AG08395 (cell line): ENCODE measurements at places on chromosomes 11 and 22.

- no peak for DNase-seq
Measured at GRCh38 chr11:46874586-46874985, 28.5 kb upstream of the CKAP5 start.

- no peak for DNase-seq
Measured at GRCh38 chr11:34755671-34756070, 134.8 kb downstream of the EHF start.

DNA sequence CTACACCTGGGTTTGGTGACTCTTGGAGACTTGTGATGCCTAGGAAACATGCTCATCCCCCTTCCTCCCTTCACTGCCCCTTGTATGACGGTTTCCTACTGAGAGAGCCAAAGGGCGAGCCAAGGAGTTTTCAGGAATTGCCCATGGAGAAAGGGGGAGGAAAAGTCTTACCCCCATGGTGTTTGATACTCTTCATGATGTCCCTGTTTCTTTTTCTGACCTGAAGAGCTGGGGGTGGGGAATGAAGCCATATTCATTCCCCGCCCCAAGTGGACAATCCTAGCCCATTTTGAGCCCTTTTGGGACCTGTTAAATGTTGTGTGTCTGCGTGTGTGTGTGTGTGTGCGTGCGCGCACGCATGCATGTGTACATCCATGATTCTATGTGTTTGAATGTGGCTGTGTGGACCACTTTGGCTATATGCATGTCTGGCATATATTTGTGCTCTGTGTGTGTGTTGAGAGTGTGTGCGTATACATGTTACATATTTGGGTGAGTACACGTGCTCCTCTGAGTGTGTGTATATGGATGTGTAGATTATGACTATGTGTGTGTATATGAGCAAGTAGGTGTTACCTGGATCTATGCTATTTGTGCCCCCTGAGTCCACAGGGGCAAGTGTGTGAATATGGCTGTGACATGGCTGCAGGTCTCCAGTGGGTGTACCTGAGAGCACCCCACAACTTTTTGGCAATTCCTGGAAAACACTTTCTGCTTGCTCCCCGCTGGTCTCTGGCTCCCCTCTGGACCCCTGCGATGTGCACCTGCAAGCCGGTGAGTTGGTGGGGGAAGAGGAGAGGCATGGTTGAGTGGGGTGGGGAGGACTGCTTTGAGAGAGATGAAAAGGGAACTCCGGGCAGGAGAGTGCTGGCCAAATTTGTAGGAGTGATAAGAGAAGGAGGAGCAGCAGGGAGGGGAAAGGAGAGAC lies 24.6 kb downstream of the OTOG start:
- DNase-seq: no peak

DNA sequence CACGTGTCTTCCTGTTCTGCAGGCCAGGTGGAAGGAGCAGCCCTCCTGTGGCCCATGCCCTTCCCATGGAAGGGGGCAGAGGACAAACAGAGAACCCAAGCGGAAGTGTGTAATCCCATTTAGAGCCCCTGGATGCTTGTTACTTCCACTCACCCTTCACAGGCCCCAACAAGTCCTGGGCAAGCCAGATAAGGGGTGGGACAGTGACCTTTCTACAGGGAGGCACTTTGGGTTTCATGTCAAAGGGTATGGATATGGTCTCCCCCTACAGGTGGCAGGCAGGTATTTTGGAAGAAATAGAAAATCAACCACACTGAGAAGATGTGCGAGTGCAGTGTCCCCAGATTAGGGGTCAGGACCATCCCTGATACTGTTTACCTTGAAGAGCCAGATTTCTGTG lies 11.4 kb downstream of the MPEG1 start:
- no peak for DNase-seq

DNA sequence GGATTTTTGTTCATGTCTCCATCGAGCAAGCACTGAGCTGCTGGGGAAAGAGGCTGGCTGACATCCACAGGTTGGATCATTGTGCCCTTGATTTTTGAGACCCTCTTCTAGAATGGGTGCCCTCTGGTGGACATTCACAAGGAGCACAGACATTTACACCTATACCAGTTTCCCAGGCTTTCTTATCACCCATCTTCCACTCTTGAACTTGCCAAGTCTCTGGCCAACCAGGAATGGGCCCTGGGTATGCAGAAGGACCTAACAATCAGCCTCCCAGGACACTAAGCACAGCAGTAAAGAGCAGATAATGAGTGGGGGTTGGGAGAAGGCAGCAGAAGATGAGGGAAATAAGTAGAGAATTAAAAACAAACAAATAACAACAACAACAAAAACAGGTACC lies 5.7 kb upstream of the INTS4 start:
- peak; percentile 66 for DNase-seq

DNA sequence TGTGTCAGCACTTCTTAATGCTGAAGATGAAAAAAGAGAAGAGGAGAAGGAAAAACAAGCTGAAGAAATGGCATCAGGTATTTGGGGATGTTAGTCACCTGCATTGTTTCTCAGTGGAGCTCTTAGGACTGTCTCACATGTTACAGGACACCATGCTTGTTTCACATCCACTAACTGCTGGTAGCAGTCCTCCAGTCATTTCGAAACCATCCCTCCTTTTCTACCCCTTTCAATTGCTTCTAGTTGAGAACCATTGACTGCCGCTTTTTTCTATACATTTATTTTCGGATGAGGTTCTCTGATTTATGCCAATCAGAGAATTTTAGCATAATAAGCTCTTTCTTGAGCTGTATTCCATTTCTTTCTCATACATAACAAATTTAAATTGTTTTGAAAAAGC lies 21.5 kb downstream of the BIRC2 start:
- no peak for DNase-seq

DNA sequence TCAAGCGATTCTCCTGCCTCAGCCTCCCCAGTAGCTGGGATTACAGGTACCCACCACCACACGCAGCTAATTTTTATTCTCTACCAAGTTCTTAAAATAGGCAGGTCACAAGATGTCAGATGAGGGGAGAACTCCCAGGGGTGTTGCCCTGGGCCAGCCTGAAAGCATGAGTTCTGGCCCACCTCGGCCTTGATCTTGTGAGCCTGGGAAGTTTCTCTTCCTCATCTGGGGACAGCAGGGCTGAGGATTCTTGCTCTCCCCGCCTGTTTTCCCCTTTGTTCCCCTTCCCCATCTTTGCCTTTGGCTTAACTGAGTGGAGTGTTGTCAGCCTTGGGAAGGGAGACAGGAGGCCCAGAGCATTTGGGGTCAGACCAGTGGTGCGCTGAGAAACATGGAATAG lies 3.5 kb downstream of the PDXP start:
- no peak for DNase-seq

DNA sequence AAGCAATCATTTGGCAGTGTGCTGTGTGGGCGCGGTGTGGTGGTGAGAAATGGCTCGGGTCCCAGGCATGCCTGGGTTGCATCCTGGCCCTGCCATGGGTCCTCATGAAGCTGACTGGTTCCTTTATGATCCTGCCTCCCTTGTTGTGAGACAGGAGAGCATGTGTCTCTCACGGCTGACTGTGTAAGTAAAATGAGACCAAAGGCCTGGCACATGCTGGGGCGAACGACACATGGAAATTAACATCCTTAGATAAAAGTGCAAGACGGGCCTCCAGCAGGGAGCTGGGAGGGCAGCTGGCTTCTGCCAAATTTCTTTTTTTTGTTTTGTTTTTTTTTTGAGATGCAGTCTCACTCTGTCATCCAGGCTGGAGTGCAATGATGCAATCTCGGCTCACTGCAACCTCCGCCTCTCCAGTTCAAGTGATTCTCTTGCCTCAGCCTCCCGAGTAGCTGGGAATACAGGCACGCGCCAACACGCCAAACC lies 9.4 kb upstream of the FBLN1 start:
- DNase-seq: peak; percentile 55

GRCh38 chr22:46806794-46807193 lies 44.3 kb downstream of the TBC1D22A start:
- DNase-seq: no peak

- DNase-seq: no peak
Measured at GRCh38 chr11:64248578-64248977, 1.8 kb upstream of the PPP1R14B start.

DNA sequence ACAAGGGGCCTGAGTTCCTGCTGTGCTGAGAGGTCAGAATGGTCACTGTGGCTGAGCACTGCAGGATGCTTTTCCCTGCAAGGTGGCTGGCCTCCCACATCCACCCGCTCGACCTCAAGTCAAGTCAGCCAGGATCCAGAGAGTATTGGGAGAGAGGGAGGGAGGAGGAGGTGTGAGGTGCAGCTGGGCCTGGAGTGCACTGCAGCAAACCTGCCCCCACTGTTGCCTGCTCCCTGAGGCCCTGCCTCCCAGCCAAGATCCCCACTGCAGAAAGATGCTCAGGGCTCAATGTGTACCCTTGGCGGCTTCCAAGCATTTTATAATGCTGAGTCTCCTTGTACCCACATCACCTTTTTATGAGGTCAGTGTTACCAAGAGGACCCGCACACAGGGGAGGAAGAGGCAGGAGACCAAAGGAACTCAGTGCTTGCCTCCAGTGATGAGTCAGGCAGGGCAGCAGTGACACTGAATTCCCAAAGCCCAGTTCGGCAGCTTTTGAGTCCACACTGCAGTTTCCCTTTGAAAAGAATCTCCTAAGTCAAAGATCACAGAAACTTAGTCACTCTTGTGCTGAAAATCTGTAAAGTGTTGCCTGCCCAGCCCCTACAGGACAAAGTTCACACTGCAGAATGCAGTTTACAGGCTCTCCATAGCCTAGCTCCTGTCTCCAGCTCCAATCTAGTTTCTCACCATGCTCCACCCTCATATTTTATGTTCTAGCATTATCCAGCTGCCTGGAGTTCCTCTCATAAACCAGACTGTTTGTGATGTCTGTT lies 3.1 kb downstream of the ENDOD1 start:
- peak; percentile 56 for DNase-seq

- DNase-seq: no peak
Measured at GRCh38 chr11:31806928-31807798, 4.0 kb downstream of the PAX6 start.
